Stimulated activated CD8-positive, alpha-beta memory T cell treated with anti-CD3 and anti-CD28 coated beads, Interleukin-15, amount 100 ng/mL, for 4 hours (primary cell): ENCODE measurements at places on chromosomes 4 and X.

- no peak for DNase-seq
These were observed 114.9 kb upstream of the FAM9B start for GRCh38 chrX:9148615-9149399.

DNA sequence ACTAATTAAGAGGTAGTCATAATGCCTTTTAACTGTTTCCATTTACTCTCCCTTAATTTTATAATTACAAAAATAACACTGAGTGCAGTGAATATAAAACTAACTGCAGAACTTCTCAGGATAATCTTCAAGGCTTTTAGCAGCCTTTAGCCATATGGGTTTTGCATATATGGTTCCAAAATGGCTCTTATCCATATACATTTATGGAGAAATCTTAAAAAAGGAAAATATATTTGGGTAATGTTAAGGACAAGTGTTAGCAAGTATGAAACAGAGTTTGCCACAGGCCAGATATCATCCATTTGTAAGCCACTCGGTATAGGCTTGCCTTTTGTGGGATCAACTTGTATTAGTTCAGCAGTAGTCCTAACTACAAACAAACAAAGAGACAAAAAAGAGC, 423.4 kb downstream of the PDHA2 start:
- DNase-seq: no peak

- no peak for DNase-seq
These were observed 53.9 kb upstream of the ZNF157 start for GRCh38 chrX:47316276-47317025.

DNA sequence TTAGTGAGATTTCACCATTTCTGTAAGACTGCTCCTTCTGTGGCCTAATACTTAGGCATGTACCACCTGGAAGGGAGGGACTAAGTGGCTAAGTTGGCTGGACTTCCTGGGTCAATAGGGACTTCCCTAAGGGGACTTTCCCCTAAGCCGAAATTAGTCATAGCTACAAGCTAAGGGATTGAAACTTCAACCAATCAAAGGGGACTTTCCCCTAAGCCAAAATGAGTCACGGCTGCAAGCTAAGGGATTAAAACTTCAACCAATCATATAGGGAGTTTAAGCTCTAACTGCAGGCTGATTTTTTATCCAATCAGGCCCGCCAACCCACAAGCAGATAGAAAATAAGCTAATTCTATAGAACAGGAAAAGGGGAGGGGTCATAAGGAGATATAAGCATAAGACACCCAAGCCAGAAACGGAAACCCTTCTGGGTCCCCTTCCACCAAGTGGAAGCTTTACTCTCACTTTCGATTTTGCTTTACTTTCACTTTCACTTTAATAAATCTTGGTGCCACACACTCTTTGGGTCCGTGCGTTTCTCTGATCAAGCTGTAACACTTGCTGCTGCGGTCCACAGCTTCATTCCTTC, 382.8 kb downstream of the KLHL4 start:
- no peak for DNase-seq

GRCh38 chrX:3129256-3129655, 88.0 kb downstream of the ARSF start:
- DNase-seq: no peak

DNA sequence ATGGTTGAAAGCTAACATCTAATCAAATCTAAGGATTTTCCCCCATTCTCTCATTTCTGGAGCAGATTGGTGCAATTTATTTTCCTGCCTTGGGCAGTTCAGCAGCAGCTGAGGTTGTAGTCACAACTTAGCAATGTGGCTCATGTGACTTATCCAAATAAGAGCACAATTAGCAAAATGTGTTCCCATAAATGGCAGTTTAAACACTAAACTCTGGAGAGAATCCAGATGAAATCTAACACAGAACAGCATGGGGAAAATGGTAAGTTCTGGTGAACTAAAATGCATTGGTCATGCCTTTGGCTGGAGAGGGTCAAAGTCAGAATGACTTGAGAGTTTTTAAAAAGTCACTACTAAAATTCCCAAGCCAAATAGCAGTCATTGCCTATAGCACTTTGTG, 422.6 kb upstream of the DIPK2B start:
- no peak for DNase-seq

GRCh38 chr4:92254767-92255442, 48.9 kb upstream of the GRID2 start:
- DNase-seq: no peak

- DNase-seq: no peak
These were observed 176.5 kb downstream of the FBXW7 start for GRCh38 chr4:152359208-152360044.

GRCh38 chrX:19639056-19639455, 123.7 kb upstream of the MAP3K15 start:
- DNase-seq: no peak

DNA sequence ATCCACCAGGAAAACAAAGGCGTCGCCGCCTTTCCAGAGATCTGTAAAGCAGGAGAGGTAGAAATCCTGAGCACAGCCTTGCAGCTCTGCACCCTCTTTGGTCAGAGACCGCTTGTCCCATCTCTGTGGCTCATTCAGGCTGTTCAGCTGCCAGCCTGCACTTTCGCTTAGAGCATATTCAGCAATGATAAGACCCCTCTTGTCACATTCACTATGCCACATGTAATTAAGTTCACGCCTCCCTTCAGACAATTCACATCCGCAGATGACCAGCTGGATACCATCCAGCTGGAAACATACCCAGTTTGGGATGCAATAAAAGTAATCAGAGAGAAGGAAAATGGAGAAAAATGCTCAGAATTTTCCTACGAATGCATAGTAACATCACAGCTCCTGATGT, 335.4 kb downstream of the UNC5C start:
- no peak for DNase-seq

- DNase-seq: no peak
These were observed 580.2 kb downstream of the SPRY1 start for GRCh38 chr4:123976819-123977218.

- DNase-seq: no peak
These were observed 30.6 kb upstream of the RAB40A start for GRCh38 chrX:103549916-103550315.

GRCh38 chr4:128456171-128456570, 168.6 kb upstream of the PGRMC2 start:
- no peak for DNase-seq

DNA sequence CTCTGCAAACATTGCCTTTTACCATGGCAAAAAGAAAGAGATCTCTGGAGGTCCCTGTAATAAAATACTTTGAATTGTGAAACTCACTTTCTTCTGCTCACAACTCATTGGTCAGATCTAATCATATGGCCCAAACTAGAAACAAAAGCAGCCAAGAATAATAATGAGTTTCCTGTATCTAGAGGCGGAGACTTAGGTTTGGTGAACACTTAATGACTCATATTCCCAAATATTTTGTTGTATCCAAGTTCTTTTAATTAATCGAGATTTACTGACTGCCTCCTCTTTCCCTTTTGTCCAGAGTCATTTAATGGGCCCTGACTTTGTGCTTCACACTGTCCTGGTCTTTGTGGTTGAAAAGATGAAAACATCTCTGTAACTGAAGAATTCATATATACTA, 190.6 kb downstream of the CCSER1 start:
- DNase-seq: no peak

DNA sequence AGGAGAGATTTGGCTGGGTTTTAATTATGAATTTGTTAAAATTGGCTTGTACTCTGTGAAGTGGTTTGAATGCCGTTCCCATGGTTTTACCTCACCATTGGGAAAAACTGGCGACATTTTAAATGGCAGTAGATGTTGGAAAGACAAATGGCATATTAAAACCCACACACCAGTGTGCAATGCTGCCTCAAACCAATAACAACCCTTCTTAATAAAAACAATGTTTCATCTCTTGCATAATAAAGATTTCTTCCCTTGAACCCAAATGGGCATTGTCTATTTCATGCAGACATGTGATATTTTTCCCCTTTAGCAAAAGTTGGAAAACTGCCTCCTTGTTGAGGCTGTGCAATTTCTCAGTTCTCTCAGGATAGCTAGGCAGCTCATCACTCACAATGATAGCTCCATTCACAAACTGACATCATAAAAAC, 33.7 kb downstream of the GABRB1 start:
- no peak for DNase-seq

DNA sequence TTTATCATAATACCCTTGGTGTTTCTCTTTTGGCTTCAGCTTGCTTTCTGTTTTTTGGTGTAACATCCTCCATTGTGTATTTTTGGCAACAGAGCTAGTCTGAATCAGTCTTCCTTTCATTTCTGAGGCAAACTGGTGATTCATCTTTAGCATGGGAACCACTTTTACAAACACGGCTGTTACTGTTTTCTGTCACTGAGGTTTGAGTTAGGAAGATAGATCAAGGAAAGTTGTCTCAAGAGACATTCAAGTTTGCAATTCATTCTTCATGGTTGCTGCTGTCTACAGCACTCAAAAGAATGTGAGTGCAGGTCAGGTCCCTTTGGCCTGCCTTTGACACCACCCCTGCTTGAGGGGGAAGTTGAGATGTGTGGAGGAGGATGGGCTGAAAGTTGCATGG, 36.3 kb downstream of the IL21 start:
- no peak for DNase-seq

DNA sequence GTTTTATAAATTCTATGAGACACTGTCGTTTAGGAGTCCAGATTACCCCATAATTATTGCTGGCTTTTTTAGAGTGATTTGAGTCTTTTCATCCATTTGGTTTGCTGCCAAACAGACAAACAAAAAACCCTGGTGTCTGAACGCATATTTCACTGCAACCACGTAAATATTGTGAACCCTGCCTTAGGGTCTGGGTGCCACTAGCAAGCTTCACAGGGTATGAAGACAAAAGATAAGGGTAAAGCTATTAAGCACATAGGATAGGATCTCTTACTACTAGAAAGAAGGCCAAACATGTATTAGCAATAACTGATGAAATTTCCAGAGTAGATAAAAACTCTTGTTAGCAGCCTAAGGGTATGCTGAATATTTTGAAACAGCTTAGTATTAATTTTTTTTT, 143.3 kb downstream of the BANK1 start:
- no peak for DNase-seq

- no peak for DNase-seq
These were observed 79.7 kb downstream of the BCOR start for GRCh38 chrX:40018041-40018440.

- no peak for DNase-seq
These were observed 22.2 kb downstream of the PSAPL1 start for GRCh38 chr4:7412554-7412912.

GRCh38 chr4:94127707-94128328, 79.8 kb upstream of the SMARCAD1 start:
- no peak for DNase-seq

- DNase-seq: no peak
These were observed 12.6 kb upstream of the SUPT20HL1 start for GRCh38 chrX:24347881-24348280.

- DNase-seq: no peak
These were observed 66.8 kb upstream of the AFAP1 start for GRCh38 chr4:8006471-8006870.

DNA sequence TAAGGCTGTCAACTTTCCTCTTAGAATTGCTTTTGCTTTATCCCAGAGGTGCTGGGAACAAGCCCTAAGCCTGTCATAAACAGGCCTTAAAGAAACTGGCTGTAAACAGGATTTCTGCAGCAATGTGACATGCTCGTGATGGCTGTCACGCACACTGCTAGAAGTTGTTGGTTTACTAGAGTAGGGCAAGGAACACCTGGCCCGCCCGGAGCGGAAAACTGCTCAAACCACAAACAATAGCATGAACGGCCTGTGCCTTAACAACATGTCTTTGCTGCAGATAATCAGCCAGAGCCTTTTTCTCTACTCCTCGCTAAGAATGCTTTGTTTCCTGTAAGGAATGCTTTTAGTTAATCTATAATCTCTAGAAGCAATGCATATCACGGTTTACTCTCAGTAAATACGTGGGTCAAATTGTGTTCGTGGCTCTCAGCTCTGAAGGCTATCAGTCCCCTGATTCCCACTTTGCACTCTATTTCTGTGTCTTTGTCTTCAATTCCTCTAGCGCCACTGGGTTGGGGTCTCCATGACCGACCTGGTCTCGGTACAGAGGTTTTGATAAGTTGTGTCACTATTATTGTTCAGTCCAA, 318.3 kb downstream of the GLUD2 start:
- no peak for DNase-seq

GRCh38 chr4:82780752-82781231, 17.8 kb downstream of the SCD5 start:
- no peak for DNase-seq

DNA sequence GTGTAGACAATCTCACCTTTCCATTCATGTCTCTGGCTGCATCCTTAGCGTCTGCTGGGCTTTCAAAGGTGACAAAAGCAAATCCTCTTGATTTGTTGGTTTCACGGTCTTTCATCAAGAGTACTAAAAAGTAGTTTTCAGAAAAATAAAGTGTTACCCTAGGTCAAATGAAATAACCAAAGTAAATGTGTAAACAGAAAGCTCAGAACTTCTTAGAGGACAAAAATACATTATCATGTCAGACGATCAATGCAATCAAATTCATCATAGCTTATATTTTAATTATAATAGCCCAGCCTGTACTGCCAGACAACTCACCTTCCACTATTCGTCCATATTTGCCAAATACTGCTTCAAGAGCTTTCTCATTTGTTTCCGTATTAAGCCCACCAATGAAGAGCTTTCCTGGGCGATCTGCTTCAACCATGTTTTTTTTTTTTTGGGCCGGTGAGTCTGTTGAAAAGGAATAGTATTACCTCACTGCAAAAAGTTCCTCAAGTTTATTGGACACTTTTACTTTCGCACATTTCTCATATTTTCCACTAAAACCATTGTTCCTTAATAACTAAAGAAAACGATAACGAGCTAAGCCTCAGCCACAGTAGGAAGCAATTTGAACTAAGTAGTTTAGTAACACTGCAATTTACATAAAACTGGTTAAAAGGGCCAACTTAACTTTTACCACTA, 1.4 kb downstream of the RBMX start:
- no peak for DNase-seq

DNA sequence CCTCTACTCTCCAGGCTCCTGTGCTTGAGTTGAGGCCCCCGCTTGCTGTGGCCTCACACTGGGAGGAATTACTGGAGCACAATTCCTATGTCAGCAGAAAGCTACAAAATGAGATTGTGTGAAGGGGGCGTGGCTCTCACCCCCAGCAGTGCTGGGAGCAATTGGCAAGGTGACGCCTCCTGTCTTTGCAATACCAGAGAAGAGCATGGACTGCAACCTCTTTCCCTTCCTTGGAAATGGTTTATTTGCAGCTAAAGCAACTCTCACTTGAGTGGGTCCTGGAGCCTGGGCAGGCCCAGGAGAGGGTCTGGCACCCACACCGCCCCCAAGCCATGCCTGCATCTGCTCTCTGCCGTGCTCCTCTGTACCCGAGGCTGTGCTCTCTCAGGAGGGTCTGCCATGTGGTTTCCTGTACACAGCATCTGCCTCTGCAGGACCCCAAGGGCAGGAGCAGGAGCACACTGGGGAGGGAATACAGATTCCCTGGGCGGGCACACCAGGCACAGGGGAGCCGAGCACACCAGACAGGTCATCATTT, 32.9 kb upstream of the HGFAC start:
- no peak for DNase-seq

- no peak for DNase-seq
These were observed 112.9 kb downstream of the IRF2 start for GRCh38 chr4:184361443-184361842.

- DNase-seq: no peak
These were observed 10.7 kb downstream of the PWWP3B start for GRCh38 chrX:106178826-106179225.

- DNase-seq: no peak
These were observed 91.5 kb upstream of the GALNT7 start for GRCh38 chr4:173076903-173077634.

GRCh38 chr4:91935217-91935616, 368.5 kb upstream of the GRID2 start:
- DNase-seq: no peak

GRCh38 chrX:13397878-13398818, 78.3 kb upstream of the ATXN3L start:
- no peak for DNase-seq
